ENCODE measurements at places on chromosomes 4 and X.

DNA sequence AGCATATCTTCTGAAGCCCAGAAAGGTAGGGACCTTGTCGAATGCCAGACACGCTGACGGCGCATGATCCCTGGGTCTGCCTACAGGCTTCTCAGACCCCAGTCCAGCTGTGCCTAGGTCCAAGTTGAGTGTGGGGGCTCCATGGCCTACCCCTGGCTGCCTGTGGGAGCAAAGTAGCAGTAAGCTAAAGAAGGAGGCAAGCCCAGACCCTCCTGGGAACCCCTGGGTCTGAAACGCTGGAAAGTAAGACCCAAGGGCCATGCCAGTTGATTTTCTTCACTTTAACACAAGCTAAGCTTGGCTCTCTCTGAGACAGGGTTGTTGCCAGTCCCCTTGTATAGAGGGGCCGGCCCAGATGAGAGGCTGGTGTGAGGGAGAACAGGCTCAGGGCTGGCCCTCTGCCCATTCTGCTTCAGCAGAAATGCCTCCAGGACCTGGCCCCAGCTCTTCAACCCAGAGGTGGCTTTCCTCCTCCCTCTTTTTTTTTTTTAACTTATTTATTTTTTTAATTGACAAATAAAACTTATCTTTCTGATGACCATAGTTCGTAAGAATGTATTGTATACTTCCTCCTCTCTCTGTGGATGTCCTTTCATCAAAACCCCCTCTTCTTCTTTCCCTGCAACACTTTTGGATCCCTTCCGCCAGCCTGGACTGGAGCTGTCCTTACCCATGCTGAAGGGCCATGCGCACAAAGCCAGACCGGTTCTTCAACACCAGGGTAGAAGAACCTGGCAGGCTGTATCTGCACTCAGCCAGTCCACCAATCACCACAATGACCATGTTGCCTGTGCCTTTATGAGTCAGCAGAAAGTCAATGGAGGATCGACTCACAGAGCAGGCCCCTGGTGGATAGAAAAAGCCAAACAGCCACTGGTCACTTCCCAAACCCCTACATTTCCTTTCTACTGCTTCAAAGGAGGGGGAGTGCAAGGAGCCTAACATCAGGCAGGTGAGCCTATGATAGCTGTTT is 7.1 kb downstream of the AWAT2 start:
- DNase-seq, result peak; percentile 66

DNA sequence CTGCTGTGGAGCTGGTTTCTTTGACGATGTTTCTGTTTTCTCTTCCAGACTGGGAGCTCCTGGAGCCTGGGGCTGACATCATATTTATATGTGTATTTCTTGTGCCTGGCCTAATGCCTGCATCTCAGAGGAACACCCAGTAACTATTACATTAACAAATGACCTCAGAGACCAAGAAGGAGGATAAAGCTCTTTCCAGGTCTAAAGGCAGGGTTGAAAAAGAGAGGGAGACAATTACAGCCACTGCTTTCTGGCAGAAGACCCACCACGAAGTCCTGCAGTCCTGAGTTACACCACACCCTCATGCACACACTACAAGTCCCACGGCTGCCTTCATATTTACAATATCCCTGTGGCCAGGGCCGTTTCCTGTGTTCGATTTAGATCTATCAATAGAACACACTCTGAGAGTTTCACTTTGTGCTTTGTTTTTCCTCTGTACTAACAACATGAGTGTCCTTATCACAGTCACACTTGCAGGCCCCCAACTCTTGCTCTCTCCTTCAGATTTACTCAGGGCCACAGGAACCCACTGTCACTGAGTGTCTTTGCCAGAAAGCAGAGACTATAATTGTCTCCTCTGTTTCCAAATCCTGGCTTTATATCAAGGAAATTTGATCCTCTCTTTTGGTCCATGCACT is 535.5 kb downstream of the MID1IP1 start:
- DNase-seq, result no peak

DNA sequence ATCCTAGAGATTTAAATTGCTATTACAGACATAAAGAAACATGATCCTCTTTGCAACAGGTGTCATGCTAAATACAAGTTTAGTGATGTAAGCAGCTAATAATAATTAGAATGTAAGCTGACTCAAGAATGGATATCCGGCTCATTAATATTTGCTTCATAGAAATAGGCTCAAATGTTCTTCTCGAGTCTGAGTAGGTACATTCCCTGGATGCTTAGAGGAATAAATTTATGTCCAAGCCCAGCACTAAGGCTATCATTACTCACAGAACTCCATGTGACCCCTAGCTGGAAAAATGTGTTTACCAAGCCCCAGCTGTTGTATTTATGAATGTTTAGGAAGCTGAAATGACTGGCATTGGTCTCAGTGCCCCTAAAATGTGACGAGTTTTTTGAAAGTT is 87.6 kb upstream of the TSPAN7 start:
- DNase-seq, result no peak

DNA sequence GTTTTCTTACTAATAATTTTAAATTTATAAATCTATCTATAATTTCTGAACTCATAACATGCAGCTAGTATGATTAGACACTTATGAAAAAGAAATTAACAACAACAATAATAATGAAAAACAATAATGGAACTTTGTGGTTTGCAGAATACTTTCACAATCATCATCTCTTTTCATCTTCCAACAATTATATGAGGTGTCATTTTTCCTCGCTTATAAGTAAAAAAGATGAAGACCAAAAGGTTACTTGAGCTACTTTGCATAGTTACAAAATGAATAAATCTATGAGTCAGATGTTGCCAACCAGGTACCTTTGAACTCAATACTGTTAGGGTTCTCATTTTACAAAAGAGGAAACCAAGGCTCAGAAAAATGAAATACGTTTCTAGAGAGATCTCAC is 98.5 kb upstream of the ELOVL6 start:
- DNase-seq, result no peak

GRCh38 chr4:73454920-73455319 is 18.9 kb downstream of the AFP start:
- no peak for DNase-seq

DNA sequence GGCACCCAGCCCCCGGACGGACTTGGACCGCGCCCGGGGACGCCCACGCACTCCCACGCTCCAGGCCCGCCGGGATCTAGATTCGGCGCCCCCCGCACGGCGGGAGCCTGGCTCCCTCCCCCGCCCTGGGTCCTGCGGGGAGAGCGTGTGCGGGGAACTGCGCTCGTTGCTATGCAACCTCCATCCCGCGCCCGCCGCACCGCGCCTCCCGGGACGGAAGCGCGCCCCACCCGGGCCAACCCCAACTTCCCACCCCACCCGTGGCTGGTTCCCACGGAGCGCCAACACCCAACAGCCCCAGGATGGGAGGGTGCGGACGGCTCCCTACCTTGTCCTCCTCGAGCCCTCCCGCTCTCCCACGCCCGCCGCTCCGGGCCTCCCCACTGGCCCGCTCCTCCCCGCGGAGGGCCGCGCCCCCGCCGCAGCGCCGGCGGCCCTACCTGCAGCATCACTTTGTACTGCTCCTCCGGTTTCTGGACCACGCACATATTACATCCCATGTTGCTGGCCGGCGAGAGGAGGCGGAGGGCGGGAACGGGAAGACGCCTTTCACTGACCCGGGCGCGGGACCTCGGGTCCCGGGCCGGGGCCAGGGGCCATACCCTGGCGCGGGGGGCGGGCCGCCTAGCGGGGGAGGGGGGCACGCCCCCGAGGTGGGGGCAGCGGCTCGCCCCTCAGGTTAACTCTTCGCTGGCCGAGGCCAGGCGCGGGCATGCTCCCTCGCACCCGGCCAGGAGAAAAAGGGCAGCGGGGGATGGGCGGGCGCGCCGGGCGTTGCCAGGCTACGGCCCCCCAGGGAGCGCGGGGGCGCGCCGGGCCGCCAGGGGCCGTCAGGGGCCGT is at the start of gene PDZD4:
Gene PDZD4, minus strand, starts transcription at position 746 of the 841 bp plus-strand sequence. Its CDS starts 246 bp downstream, at position 500.
- DNase-seq, result peak; percentile 54

DNA sequence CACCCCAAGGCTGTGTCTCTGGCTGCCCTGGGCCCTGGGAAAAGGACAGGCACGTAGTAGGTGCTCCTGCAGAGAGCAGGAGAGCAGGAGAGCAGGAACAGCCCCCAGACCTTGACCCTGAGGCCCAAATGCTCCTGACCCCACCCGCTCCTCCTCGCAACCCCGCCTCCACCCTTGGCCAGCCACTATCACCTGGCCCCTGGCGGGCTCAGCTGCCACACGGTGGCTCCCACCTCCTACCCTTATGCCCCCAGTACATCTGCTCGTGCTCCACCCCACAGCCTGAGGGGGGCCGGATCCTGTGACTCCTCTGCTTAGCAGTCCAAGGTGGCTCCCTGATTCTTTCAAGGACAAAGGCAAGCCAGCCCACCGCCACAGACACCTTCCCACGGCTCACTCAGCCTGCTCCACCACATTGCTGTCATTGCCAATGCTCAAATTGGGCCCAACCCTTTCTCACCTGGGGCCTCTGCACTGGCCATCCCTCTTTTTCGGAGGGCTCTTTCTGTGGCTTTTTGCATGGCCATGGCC is 5.4 kb upstream of the HAUS7 start:
- DNase-seq, result no peak

DNA sequence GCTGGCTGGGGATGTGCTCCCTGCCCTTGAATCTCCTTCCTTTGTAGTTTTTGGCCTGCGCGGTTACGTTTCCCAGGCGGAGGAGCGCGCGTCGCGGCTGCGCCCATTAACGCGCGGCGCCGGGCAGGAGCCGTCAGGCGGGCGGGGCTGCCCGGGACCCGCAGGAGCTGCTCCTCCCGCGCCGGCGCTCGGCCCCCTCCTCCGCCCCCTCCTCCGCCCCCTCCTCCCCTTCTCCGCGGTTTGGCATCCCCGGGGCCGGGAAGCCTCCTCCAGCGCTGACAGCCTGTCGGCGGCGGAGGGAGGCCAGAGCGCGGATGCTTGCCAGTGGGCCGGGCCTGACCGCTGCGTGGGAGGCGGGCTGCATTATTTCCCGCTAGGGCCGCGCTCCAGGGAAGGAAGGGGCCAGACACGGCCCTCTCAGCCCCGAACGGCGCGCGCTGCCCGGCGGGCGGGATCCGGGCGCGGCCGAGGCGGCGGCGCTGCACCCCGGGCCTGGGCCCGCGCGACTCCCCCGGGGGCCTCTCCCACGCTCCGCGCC is at the start of gene DCLK2:
Gene DCLK2, plus strand, starts transcription at position 405 of the 538 bp plus-strand sequence. CDS start 583 bp downstream, outside the sequence.
- peak; percentile 86 for DNase-seq

DNA sequence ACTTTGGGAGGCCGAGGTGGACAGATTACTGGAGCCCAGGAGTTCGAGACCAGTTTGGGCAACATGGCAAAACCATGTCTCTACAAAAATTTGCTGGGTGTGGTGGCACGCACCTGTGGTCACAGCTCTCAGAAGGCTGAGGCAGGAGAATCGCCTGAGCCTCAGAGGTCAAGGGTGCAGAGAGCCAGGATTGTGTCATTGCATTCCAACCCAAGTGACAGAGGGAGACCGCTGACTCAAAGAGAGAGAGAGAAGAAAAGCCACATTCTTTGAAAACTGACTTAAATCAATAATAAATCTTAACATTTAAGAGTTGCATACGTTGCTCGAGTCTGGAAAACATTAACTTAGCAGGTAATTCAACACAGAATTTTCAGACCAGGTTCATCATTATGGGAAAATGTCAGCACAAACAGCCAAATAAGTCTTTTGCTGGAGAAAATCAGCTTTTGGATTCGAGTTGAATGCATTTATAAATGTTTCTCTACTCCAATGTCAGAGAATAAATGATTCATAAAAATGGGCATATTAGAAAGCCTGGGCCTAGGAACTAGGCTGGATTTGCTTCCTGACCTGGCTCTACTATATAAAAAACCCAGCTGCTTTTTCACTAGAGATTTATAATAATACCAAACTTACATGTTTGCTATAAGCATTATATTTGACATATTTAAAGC is 68.3 kb upstream of the RBPJ start:
- DNase-seq, result peak; percentile 63

DNA sequence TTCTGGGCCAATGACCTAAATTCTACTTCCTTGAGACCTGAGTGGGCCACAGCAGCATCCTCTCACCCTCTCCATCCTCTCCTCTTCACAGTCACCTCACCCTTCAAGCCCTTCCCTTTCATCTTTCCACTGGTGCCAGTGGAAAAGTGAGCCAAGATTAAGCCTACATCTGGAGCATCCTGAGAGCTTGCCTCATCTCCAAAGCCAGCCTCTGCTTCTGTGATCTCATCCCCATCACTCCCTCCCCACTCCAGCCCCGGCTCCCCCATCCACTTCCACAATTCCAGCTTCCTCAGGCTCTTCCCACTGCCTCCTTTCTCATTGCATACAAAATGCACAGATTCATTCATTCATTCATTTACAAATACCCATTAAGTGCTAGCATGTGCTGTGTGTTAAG is 10.1 kb upstream of the RASL11B start:
- no peak for DNase-seq

DNA sequence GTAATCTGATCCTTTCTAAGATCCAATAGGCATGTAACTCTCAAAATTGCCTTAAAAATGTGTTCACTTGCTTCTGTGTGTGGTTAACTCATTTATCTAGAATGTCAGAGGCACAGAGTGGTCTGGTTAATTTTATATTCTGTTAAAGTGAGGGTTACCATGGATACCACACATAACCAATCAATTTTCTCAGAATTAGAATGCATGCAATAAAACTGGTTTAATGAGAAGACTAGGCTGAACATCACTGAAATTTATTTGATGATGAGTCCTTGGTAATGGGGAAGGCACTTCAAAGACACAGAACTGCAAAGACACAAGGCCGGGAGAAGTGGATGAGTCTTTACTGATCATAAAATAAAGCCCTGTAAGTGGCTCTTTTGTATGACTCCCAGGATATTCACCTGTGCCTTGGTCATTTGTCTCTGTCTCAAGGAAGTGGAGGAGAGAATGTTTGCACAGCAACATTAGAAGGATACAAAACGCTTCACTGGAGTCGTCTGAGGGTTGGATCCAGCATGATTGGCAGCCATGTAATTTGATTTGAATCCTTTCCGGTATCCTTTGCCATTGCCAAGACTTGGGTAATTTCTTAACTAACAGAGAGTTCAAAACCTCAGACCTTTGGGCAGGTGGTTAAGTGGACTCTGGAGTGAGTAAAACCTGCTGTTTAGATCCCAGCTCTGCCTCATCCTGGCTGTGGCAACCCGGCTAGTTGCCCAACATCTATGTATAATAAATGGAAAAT is 94.0 kb upstream of the RBPJ start:
- DNase-seq, result no peak

DNA sequence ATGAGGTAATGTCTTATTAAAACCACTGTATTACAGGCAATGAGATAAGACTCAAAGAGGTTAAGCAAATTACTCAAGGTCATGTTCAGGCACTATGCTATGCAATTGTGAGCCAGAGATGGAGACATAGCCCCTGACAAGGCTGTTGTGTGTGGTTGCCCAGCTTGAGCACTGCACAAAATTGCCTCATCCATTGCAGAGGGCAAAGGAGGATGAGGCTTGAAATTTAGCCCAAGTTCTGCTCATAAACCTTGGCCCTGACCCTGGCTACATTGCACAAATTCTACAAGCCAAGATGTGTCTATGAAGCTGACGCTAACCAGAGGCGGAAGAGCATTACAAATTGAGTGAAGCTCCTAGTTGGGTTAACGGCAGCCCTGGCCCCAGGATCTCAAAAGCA is 65.6 kb upstream of the PGM2 start:
- DNase-seq, result no peak

Data from islet precursor cell (in vitro differentiated cells).